ENCODE measurements at places on chromosomes 2 and 18.
A peak's percentile ranks its signal among the peaks of the same experiment; 100 is the strongest.

DNA sequence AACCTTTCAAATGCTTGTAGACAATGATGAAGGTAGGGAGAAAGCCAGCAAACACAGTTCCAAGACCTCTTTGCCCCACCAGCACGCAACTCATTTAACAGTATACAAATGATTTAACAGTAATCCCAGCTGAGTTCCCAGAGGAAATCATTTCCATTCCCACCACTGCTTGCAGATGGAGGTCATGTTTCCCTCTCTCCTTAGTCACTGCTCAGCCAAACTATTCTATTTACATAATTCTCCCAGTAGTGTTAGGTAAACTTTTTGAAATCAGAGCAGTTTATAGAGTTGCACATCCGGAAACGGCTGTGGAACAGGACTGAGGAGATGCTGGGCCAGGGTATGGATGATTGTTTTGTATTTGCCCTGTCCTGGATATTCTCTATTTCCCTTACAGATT is 328.5 kb downstream of the FIGN start:
- DNase-seq, result no peak
- no peak overlapping the region for H3K27ac ChIP-seq
- no peak overlapping the region for H3K4me3 ChIP-seq

- H3K4me3 ChIP-seq, result no peak overlapping the region
- H3K4me1 ChIP-seq, result no peaks in the 10 kb centered on the region
- no peak for DNase-seq
- no peaks in the 10 kb centered on the region for H3K36me3 ChIP-seq
- no peak overlapping the region for H3K27ac ChIP-seq
- H3K27me3 ChIP-seq, result peaks cover 7% of the 10 kb centered on the region
Observed at GRCh38 chr18:57497372-57498294, 62.5 kb downstream of the ONECUT2 start.

DNA sequence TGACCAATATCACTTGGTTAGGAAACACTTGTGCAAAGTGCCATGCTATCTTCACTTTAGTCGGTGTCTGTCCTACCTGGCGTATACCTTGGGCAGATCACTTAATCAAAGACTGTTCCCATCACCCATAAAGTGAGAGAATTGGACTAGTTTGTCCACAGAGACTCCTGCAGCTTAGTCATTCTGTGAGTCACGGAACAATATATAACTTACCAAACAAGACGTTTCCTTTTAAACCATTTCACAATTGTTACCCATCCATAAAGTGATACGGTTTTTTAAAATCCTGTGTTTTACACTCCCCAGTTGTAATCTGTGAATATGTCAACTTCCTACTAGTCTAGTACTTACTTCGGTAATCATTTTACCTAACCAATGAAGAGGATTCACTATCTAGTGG is 499.3 kb upstream of the SMIM21 start:
- H3K4me3 ChIP-seq, result no peak overlapping the region
- DNase-seq, result no peak
- H3K27me3 ChIP-seq, result no peaks in the 10 kb centered on the region
- H3K27ac ChIP-seq, result no peak overlapping the region
- no peaks in the 10 kb centered on the region for H3K4me1 ChIP-seq
- no peaks in the 10 kb centered on the region for H3K36me3 ChIP-seq

GRCh38 chr2:190723397-190724090 is 74.7 kb downstream of the NAB1 start:
- peaks cover 3% of the 10 kb centered on the region for H3K27me3 ChIP-seq
- no peaks in the 10 kb centered on the region for H3K36me3 ChIP-seq
- no peak overlapping the region for H3K4me3 ChIP-seq
- peaks cover under 1% of the 10 kb centered on the region for H3K4me1 ChIP-seq
- no peak for DNase-seq

DNA sequence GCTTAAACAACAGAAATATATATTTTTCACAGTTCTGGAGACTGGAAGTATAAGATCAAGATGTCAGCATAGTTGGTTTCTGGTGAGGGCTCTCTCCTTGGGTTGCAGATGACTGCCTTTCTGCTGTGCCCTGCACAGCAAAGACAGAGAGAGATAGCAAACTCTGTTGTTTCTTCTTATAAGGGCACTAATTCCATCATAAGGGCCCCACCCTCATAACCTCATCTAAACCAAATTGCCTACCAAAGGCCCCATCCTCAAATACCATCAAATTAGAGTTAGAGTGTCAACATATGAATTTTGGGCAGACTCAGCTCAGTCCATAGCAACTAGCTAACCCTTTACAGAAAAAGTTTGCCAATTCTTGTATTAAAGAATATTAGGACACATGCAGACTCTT is 94.0 kb upstream of the TLK1 start:
- H3K4me3 ChIP-seq, result no peak overlapping the region
- H3K27me3 ChIP-seq, result no peaks in the 10 kb centered on the region
- peaks cover 6% of the 10 kb centered on the region for H3K4me1 ChIP-seq
- no peak for DNase-seq
- no peaks in the 10 kb centered on the region for H3K36me3 ChIP-seq
- no peak overlapping the region for H3K27ac ChIP-seq

DNA sequence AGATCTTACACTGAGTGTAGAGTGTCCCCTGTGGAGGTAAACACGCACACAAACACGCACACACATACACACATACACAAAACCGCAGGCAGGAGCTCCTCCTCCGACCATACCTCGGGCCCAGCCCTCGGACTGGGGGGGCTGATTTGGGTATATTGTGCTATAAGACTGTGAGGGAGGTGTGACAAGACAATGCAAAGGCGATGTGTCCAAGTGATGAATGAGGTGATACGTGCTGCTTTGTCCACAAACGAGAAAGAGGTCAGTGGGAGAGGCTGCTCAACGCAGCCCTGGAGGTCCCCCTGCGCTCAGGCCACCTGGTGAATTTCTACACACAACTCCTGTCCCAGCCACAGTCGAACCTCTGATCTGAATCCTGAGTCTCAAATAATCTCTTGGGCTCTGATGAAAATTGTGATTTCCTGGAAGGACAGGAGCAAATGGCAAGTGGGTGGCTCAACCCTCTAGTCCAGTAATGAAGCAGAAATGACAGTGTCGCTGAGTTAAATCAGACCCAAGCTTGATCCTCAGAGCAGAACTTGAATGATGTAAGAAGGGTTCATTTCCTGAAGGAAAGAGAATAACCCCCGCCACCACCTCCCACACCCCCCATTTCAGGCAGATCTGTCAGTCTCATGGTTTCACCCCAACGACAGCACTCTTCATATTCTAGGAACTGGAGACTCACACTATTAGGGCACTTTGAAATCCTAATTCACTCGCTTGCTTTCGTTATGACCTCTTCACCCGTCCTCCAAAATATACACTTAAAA is 48.9 kb upstream of the ASXL2 start:
- no peak overlapping the region for H3K27ac ChIP-seq
- DNase-seq, result no peak
- no peak overlapping the region for H3K4me3 ChIP-seq
- H3K4me1 ChIP-seq, result no peaks in the 10 kb centered on the region

GRCh38 chr2:143347901-143348414 is 218.7 kb downstream of the ARHGAP15 start:
- no peaks in the 10 kb centered on the region for H3K27me3 ChIP-seq
- no peak overlapping the region for H3K4me3 ChIP-seq
- H3K27ac ChIP-seq, result no peak overlapping the region
- H3K36me3 ChIP-seq, result peaks cover 29% of the 10 kb centered on the region
- H3K4me1 ChIP-seq, result peaks cover 9% of the 10 kb centered on the region

- peak; percentile 59 for DNase-seq
Observed at GRCh38 chr2:239727776-239728600, 297.2 kb downstream of the NDUFA10 start.

GRCh38 chr2:120410487-120410886 is 64.6 kb downstream of the INHBB start:
- no peak for DNase-seq
- no peak overlapping the region for H3K4me3 ChIP-seq
- H3K27me3 ChIP-seq, result peaks cover 9% of the 10 kb centered on the region
- no peak overlapping the region for H3K27ac ChIP-seq

- no peak overlapping the region for H3K27ac ChIP-seq
- H3K27me3 ChIP-seq, result peaks cover 5% of the 10 kb centered on the region
- no peak for DNase-seq
- H3K36me3 ChIP-seq, result no peaks in the 10 kb centered on the region
- H3K4me3 ChIP-seq, result no peak overlapping the region
Observed at GRCh38 chr2:20438334-20439192, 8.3 kb upstream of the RHOB start.

- H3K27me3 ChIP-seq, result peaks cover 6% of the 10 kb centered on the region
- H3K4me3 ChIP-seq, result no peak overlapping the region
- H3K4me1 ChIP-seq, result no peaks in the 10 kb centered on the region
- DNase-seq, result no peak
Observed at GRCh38 chr2:67446491-67446911, 49.4 kb downstream of the ETAA1 start.

GRCh38 chr2:46486436-46486835 is 7.1 kb downstream of the TMEM247 start:
- no peaks in the 10 kb centered on the region for H3K27me3 ChIP-seq
- DNase-seq, result no peak
- no peak overlapping the region for H3K4me3 ChIP-seq
- H3K36me3 ChIP-seq, result no peaks in the 10 kb centered on the region
- no peak overlapping the region for H3K27ac ChIP-seq

DNA sequence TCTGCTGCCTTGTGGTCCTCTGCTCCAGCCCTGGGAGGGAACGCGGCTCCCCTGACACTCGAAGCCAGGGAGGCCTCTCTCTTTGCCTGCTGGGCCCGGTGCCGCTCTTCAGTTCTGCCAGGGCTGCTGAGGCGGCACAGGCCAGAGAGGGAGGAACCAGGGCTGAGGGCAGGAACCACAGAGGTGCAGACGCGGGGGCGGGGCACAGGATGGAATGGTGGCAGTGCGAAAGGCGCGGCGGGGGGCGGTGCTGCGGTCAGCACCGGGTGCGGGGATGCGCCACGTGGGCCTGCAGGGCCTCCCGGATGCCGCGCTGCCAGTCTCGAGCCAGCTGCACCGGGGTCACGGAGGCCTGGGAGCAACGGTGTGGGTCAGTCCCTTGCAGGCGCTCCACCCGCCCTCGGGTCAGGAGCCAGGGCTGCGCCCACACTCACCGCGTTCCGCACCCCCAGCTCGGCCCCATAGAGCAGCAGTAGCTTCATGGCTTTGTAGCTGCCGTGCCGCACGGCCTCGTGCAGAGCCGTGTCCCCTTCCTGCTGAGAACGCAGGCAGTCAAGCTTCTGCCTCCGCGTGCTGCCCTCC is 4.4 kb downstream of the ANKRD23 start:
- H3K4me3 ChIP-seq, result peak overlapping the region; percentile 41
- H3K27ac ChIP-seq, result peak overlapping the region; percentile 80
- H3K27me3 ChIP-seq, result no peaks in the 10 kb centered on the region
- no peaks in the 10 kb centered on the region for H3K36me3 ChIP-seq
- DNase-seq, result peak; percentile 89

DNA sequence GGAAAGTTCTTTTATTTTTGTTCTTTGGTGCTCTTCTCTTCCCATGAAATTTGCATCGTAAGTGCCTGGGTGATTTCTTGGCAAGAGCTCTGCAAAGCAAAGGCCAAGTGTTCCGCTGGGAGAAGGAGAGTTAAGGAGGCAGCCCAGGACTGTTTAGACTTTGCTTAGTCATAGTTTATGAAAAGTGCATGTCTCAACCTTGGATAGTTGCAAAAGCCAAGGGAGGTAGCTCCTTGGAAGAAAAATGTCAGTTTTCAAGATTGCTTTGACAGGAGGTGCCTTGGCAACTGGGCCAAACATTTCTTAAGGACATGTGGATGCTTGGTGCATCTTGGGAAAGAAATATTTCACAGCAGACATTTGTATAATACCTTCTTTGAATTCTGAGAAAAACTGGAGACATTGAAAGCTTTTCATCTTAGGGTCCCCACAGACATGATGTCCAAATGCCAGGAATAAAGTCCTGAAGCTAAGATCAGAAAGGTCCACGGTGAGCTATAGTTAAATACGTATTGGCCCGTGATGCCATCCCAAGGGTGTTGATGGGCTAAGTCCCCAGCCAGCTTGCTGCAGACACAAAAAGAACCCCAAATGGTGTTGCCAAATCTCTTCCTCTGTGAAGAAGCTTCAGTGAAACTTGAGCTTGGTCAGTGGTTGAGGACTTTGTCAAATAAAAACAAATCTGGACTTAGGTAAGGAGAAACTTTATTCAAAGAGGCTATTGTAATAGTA is 96.3 kb upstream of the THUMPD2 start:
- H3K27ac ChIP-seq, result no peak overlapping the region
- no peak overlapping the region for H3K4me3 ChIP-seq
- DNase-seq, result no peak
- H3K36me3 ChIP-seq, result no peaks in the 10 kb centered on the region
- peaks cover 10% of the 10 kb centered on the region for H3K27me3 ChIP-seq

DNA sequence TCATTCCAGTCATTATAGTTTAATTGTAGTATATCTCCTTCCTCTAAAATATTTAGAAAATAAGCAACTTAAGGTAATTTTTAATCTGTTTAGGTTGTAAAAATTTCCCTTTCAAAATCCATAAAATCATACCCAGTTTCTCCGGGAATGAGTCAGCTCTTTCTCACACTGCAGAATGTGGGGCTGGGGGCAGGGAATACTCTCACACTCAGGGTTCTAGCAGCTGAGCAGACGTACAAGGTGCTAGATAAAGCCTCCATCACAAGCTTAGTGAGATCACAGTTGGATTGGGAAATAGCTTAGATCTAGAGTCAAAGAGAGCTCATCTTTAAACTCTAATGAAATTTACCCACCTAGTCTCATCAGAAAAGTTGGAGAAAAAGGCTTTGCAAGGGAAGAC is 79.9 kb upstream of the FAM237A start:
- H3K4me1 ChIP-seq, result peaks cover 8% of the 10 kb centered on the region
- no peak for DNase-seq
- peaks cover 5% of the 10 kb centered on the region for H3K27me3 ChIP-seq
- H3K4me3 ChIP-seq, result no peak overlapping the region
- no peak overlapping the region for H3K27ac ChIP-seq
- no peaks in the 10 kb centered on the region for H3K36me3 ChIP-seq

DNA sequence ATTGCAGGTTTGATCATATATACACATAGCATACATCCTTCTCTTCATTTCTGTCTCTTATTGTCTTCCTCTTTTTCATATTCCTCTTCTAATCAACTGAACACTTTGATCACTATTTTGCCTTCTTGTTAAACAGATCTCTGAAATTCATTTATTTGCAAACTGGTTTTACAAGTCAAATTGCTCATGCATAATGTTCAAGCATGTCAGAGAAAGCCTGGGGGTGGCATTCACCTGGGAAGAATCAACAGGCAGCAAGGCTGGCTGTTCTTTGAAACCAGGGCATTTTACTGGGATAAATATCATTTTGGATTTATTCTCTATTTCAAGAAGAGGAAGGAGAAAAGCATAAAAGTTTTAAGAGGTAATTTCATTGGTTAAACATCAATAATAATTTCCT is 66.9 kb upstream of the LRATD1 start:
- no peaks in the 10 kb centered on the region for H3K27me3 ChIP-seq
- no peaks in the 10 kb centered on the region for H3K36me3 ChIP-seq
- no peak for DNase-seq

DNA sequence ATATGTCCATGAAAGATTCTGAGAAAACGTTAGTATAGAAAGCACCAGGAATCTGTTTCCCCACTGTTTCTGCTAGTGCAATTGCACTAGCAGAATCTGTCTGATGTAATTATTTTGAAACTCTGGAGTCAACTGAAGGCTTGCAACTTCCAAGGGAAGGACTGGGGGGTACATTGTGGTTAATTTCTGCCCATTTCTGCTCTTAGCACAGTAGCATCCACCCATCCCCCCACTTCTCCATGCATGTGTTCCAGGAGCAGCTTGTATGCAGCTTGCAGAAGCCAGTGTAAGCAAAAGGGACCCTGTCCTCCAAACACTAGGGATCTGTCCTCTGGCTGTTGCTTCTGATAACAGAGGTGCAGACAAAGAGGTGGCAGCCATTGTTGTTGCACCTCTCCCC is 74.4 kb downstream of the CRACDL start:
- no peaks in the 10 kb centered on the region for H3K4me1 ChIP-seq
- no peak overlapping the region for H3K4me3 ChIP-seq
- peaks cover 38% of the 10 kb centered on the region for H3K36me3 ChIP-seq
- no peak overlapping the region for H3K27ac ChIP-seq
- peaks cover 14% of the 10 kb centered on the region for H3K27me3 ChIP-seq
